ENCODE measurements at places on chromosomes 16 and 17.
A peak's percentile ranks its signal among the peaks of the same experiment; 100 is the strongest.

- no peak for DNase-seq
Observed at GRCh38 chr17:45430738-45431530, 1.7 kb downstream of the ARHGAP27 start.

GRCh38 chr17:47663912-47664623 is 14.3 kb downstream of the KPNB1 start:
- peak; percentile 55 for DNase-seq

DNA sequence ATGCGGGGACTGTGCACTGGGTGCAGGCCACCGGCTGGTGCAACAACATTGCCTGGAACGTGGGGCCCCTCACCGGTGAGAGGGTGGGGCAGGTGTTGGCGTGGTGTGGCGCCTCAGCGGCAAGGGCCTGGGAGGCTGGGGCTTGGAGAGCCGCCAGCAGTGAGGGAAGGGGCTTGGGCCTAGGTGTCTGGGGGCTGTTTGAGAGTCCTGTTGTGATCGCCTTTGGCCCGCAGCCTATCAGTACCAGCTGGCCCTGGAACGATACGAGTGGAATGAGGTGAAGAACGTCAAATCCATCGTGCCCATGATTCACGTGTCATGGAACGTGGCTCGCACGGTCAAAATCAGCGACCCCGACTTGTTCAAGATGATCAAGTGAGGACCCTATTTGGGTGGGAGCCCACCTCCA is 2.6 kb upstream of the TMEM88 start:
- no peak for DNase-seq

- DNase-seq = no peak
Observed at GRCh38 chr16:15950161-15950854, 892 bp downstream of the ABCC1 start.

DNA sequence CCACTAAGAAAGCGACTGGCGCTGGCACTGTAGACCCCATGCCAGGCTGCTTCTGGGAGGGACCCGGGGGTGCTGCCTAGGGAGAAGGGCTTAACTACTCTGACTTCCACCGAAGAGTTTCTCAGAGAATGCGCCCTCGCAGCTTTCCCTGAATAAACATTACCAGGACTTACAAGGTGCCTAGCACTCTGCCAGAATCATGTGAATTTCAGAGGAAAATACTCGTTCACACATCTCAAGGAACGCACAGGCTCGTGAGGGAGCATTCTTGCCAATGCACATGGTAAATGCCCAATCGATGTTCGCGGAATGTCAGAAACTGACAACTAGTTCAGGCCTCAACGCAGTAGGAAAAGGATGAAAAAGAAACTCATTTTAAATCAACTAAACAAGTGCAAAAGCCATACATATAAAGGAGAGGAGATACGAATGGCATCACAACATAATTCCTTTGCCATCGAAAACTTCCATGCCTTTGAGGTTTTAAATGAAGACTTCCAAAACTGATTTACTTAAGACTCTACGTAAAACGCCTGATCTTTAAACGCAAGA is 999 bp downstream of the CMC2 start:
- no peak for DNase-seq

- no peak for DNase-seq
Observed at GRCh38 chr17:33628500-33629346, 335.6 kb upstream of the ASIC2 start.

- no peak for DNase-seq
Observed at GRCh38 chr17:80941743-80942422, 49.8 kb upstream of the CHMP6 start.

Data from bone marrow (tissue), 2 donors.